ENCODE measurements at places on chromosomes 2 and 18.

DNA sequence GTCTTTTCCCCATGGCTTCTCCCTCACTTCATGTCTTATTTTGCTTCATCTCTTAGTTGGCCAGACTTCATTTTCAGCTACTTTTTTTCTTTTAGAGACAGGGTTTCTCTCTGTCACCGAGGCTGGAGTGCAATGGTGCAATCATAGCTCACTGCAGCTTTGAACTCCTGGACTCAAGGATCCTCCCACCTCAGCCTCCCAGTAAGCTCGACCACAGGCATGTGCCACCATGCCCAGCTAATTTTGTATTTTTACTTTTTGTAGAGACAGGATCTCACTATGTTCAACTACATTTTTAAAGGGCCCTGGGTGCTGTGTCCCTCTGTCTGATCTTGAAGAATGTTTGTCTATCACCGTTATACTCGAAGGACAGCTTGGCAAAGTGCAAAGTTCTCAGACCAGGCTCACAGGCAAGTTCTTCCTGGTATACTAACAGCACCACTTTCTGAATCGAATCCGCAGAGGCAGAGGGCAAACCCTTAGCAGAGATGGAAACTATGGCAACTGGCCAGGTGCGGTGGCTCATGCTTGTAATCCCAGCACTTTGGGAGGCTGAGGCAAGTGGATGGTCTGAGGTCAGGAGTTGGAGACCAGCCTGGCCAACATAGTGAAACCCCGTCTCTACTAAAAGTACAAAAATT, 60.9 kb downstream of the SOWAHC start:
- H3K4me1 ChIP-seq: no peaks in the 10 kb centered on the region
- H3K36me3 ChIP-seq: no peaks in the 10 kb centered on the region
- peaks cover 5% of the 10 kb centered on the region for H3K27me3 ChIP-seq
- no peak overlapping the region for H3K4me3 ChIP-seq
- DNase-seq: no peak

DNA sequence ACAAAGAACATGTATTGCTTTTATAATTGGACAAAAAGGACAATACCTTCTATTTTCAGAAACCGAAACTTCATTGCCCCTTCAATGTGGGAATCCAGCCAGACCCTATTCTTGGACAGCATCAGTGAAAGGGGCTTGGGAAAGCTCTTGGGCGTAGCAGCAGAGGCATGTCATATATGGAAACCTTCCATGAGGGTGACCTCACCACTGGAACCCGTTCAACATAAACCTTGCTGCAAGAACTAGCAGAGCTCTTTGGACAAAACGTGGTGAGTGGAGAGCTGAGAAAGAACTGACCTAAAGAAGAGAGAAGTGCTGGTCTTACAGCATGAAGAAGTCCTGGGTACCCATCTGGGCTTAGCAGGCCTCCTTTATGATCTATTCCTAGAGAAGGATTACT, 22.7 kb upstream of the ACTG2 start:
- peaks cover 10% of the 10 kb centered on the region for H3K36me3 ChIP-seq
- H3K4me3 ChIP-seq: no peak overlapping the region
- H3K27me3 ChIP-seq: no peaks in the 10 kb centered on the region
- no peak for DNase-seq
- H3K4me1 ChIP-seq: no peaks in the 10 kb centered on the region
- H3K27ac ChIP-seq: no peak overlapping the region

DNA sequence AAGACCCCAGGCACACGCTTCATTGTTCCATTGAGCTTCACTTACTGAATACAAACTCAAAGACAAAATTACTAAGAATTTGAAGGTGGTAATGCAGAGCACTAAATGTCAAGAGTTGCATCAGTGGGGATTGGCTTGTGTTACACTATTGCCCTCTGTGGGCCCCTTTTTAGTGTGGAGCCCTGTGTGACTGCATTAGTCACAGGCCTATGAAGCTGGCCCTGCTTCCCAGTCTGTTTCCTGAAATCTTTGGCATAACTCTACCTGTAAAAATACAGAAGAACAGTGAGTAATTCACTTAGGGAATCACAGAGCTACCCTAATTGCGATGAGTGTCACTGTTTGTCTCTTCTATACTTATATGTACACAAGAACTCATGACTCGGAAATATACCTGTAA, 40.0 kb upstream of the STPG4 start:
- H3K27me3 ChIP-seq: peaks cover 8% of the 10 kb centered on the region
- H3K36me3 ChIP-seq: no peaks in the 10 kb centered on the region
- DNase-seq: no peak
- no peak overlapping the region for H3K27ac ChIP-seq

DNA sequence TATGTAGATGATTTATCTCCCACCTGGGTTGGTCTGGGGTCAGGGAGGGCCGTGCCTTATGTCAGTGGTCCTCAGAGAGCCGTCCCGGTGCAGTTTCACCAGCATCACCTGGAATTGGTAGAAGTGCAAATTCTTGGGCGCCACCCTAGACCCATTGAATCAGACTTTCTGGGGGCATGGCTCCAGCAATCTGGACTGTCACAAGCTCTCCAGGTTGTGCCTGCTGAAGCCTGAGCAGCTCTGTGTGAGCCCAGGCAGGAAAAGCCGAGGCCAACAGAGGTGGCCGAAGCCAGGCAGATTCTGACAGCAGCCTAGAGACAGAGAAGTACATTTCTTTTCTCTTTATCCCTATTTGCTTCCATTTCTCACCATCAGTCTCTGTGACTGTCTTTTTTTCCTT, 98.4 kb upstream of the SEC11C start:
- H3K36me3 ChIP-seq: no peaks in the 10 kb centered on the region
- no peak overlapping the region for H3K4me3 ChIP-seq
- no peak overlapping the region for H3K27ac ChIP-seq
- no peaks in the 10 kb centered on the region for H3K27me3 ChIP-seq

DNA sequence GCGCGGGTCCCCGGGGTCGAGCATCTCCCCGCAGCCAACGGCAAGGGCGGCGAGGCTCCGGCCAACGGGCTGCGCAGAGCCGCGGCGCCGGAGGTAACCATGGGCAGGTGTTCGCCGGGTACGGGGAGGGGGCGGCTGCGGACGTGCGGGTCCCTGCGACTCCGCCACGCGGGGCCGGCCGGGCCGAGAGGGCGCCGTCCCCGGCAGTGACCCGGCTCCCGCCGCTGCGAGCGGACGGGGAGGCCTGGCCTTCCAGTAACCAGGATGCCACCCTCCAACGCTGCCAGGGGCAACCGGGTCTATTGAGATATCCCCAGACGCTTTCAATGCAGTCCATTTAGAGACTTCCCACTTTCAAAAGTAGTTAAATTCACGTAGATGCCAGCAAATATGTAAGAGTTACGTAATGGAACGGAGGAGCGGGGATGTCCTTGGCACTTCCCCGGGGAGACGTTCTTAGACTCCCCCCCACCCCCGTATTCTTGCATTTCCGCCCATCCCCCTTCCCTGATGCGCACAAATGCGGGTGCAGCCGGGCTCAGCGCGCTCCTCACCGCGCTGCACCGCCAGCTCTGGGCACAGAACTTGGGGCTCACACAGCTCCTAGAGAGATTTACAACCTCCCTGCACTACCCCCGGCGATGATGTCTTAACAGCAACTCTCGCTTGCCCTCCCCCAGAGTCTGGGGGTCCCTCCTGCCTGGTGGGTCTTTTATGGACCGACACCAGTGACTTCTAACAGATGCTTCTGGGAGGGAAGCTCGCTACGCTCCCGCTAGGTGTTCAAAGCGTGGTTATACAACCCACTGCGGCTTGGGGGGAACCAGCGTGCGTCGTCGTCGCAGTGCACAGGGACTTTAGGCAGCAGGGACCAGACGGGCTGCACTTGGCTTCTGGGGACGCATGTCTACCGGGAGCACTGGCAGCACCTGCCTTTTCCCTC, 657 bp downstream of the SGPP2 start:
- no peaks in the 10 kb centered on the region for H3K27me3 ChIP-seq
- peaks cover 36% of the 10 kb centered on the region for H3K4me1 ChIP-seq
- DNase-seq: peak; percentile 45
- peak overlapping the region; percentile 95 for H3K4me3 ChIP-seq
- H3K27ac ChIP-seq: peak overlapping the region; percentile 87

DNA sequence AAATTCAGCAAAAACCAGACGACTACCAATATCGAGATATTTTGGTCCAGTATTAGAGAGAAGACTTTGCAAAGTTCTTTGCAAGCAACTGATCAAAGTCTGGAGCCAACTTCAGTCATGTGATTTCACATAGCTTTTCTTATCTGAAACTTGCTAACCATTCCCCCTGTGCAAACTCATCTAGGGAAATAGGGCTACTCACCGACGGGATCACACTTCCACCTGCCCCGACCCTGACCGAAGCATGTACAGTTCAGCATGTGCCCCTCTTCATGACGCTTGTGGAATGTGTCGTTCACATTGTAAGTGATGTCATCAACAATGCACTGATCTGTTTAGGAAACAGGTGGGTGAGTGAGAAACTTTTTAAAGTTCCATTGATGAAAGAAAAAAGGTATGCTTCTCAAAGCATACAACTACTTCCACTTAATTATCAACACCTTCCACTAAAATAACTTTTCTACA, 15.4 kb downstream of the FN1 start:
- H3K27me3 ChIP-seq: peaks cover 12% of the 10 kb centered on the region
- H3K36me3 ChIP-seq: no peaks in the 10 kb centered on the region
- DNase-seq: no peak
- H3K27ac ChIP-seq: no peak overlapping the region
- peaks cover 2% of the 10 kb centered on the region for H3K4me1 ChIP-seq

DNA sequence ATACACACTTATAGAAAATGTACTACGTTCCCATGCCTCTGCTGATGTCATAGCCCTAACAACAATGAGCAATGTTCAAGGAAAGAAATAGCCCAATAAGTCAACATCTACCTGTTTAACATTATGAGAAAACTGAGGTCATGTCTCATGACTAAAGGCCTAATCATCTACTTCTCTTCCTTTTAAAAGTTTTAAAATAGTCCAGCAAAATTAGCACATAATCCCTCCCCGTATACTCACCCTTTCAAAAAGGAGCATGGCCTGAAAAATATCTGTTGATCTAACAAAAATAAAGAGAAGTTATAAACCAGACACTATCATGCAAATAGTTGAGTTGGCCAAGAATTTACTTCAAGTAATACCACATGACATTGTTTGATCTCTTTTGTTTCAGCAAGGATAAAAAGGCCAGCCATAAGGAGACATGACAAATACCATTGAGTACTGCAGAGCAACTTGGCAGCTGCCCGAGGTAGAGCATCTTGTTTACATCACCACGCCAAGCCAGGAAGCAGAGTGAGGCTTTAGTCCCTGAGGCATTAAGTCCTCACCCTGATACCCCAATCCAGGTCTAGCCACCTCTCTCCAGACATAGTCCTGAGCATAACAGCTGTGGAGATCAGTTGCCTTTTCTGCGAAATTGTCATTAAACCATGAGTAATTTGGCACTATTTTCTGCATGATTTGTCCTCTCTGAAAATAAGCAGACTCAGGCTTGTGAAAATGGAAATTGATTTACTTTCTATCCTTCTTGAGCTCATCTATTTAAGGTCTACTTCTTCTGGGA, 137.4 kb upstream of the ETAA1 start:
- no peaks in the 10 kb centered on the region for H3K27me3 ChIP-seq
- no peaks in the 10 kb centered on the region for H3K36me3 ChIP-seq
- H3K4me1 ChIP-seq: no peaks in the 10 kb centered on the region
- no peak overlapping the region for H3K4me3 ChIP-seq

DNA sequence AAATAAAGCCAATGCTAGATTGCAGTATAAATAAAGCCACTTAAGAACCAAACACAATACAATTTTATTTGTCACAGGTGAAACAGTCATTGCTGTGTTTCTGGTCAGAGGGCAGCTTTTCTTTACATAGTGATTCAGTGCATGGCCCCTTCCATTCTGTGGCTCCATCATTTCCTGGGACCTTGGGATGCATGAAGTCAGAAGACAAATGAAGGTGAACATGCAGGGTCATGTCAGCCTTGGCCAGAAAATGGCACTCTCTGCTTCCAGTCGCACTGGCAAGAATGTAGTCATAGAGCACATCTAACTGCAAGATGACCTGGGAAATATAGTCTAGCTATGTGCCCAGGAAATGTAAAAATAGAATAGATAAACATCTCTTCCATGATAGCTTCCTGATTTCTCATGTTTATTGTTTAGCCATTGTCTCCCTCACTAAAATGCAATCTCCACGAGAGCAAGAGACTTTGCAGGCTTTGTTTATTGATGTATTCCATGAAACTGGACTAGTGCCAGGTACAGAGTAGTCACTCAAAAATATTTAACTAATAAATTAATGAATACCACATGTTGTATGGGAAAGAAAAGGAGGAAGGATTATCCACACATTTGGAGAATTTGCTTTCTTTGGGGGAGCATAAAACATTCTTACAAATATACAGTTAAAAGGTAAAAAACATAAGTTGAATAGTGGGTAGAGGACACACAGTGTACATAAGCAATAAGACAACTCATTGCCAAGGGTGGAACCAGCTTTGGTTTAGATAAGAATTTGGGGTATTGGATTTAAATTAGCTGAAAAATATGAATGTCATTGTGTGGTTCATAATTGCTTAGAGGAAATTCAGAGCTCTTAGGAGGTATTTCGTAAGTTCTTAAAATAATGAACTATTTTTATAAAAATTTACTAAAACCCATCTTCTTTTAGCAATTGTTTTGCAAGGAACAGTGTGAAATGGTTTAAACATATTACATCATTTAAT, 343.8 kb downstream of the PID1 start:
- H3K4me1 ChIP-seq: no peaks in the 10 kb centered on the region
- H3K27me3 ChIP-seq: no peaks in the 10 kb centered on the region
- no peak for DNase-seq
- H3K36me3 ChIP-seq: no peaks in the 10 kb centered on the region
